ENCODE measurements at places on chromosomes 11 and 22. TPM values are rescaled to one million over a fixed set of nuclear protein-coding genes. Genes with fewer than 3 reads are reported as not detected.

- peak; percentile 40 for DNase-seq
Observed at GRCh38 chr22:35752006-35752862, 34.6 kb downstream of the APOL5 start.

Gene STK33
- total RNA-seq, result 0.57 TPM

- DNase-seq, result no peak
Observed at GRCh38 chr11:122732342-122733315, 77.1 kb downstream of the UBASH3B start.

- no peak for DNase-seq
Observed at GRCh38 chr22:49944399-49944891, 16.1 kb upstream of the PIM3 start.

DNA sequence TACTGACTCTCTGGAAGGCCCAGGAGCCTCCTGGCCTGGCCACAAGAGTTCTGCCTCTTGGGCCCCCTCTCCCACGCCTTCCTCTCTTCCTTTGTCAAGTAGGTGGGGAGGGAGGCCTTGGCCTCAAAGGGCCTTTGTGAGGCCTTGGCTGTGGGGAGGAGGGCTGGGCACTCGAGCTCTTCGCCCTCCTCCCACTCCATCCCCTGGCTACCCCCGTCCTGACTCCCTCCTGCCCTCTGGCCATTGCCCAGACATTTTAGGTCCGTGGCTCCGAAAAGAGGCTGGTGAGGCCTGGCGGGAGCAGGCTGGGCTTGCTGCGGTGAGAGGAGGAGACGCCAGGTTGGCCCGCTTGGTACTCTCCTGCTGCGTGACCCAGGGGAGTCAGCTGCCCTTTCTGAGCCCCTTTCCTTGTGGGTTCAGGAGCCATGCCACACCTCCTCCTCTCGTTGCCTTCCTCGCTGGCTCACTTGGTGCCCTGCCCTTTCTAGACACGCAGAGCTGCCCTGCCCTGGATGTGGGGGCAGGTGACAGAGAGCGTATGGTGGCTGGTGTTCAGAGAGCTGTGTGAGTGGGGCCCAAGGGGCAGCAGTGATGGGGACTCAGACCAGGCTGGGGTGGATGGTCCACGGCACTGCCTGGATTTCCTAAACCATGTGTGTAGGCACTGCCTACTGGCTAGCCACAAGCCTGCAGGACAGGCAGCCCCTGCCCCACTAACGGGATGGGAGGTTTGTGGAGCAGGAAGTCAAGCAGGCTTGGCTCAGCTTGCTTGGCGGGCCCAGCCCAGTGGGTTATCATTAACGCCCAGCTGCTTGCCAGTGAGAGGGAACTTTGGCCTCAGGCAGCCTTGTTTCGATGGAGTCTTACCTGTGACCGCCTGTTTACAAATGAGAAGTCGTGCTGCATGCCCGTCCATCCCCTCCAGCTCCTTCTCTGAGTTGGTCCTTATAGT is 15.8 kb upstream of the OMP start:
- DNase-seq, result no peak

- DNase-seq, result no peak
Observed at GRCh38 chr22:46356496-46357480, 21.3 kb downstream of the TRMU start.

GRCh38 chr11:97409141-97409540 is 1019.3 kb downstream of the JRKL start:
- DNase-seq, result no peak

DNA sequence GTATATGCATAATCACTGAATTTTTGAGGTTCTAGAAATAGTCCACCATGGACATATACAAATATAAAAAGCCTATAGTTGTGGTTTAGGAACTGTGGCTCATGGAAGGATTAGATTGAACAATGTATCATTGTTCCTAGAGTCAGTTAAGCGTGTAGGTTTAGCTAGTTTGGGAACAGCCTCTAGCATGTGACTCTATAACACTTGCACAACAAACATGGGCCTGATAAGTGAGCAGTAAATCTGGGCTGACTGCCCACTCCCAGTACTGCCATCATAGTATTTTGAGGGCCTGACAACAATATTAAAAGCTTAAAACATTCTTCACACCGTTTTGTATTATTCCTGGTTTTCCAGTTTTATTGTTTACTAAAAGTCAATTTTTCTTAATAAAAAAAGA is 47.0 kb downstream of the YAP1 start:
- DNase-seq, result no peak

Gene ARCN1
- 147 TPM for total RNA-seq

Gene KRTAP5-10
- total RNA-seq, result not detected

DNA sequence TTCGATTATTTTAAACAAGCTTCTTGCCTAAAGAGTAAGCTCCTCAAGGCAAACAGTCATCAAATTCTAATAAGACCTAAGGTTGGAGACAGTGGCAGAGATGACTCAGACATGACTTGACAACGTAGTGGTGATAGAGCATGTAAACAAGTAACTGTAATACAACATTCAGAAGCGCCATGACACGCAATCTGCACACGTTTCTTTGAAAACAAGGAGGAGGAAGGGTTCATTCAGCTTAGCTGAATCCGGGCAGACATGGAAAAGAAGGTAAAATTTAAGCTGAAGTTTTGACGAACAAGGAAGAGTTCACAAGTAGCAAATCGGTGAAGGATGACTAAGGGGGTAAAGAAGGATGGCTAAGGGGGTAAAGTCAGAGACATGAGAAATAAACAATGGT is 152.4 kb upstream of the ZC3H12C start:
- DNase-seq, result no peak

DNA sequence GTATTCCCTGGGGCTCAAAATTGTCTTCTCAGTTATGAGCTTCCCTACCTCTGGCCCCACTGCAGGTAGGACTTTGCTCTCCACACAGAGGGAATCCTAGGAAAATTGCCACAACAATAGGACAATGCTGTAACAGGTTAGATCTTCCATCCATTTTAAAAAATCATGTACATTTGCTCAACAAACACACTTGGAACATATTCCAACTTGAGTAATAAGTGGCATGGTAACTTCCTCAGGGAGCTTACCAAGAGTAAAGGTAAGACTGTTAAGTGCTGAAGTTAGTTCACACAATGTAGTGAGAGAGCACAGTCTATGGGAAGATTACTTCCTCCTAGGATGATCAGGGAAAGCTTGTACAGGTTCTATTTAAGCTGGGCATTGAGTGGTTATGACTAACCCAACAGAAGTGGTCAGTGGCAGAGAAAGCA is 78.9 kb upstream of the BIRC3 start:
- DNase-seq, result no peak

DNA sequence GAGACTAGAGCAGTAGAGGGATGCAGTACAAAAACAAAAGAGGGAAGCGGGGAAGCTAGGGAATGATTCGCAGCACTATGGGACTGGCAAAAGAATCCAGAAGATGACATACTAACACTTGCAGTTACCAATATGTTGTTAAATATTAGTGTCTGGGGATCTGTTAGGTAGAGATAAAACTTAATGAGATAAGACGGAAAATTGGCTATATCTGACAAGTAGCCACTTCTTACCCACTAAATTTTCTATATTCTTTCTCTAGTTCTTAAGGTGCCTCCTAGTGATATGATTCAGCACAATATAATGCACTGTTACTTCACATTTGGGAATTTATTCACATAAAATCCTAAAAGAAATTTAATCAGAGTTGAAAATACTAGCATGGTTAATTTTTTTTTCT is 30.8 kb downstream of the CCDC90B start:
- no peak for DNase-seq

DNA sequence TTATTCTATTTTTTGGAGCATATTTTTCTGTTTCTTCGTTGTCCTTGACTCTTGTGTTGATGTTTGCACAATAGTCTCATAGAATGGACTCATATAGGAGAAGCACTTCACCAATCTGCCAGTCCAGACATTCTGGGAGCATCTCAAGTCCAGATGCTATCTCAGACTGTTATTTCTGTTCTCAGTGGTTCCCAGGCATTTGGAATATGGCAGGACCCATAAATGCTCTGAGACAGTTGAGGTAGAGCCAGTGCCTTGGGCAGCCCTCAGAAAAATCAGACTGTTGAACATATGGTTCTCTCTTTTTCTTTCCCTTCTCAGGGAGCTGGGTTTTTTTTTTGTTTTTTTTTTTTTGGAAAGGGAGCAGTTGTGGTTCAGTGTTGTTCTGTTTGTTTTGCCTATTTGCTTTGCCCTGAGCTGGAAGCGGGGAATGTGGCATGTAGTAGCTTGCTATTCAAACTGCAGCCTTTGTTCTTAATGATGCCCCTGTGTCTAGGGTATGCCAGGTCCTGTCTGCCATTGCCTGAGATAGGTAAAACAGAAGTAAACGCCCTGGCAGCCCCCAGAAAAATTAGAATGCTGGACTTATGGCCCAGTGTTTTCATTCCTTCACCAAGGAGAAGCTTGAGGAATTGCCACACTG is 3.7 kb upstream of the MS4A2 start:
- no peak for DNase-seq

DNA sequence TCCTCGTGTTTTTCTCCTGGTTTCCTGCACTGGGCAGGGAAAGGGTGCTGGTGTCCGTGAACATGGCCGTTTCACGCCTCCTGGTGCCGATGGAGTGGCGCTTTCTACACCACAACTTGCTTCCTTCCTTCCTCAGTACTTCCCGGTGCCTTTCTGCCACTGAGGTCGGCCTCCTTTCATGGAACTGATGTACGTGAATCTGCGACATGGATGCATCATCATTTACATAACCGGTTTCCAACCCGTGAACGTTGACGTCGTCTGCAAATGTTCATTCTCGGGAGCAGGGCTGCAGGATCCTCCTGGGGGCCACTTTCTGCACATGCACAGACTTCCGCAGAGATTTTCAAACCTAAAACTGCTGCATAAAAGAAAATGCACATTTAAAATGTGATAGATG is 474.4 kb downstream of the BRD1 start:
- no peak for DNase-seq

- no peak for DNase-seq
Observed at GRCh38 chr22:42871146-42872050, 14.3 kb upstream of the ARFGAP3 start.
